ENCODE measurements at places on chromosomes 11 and 22. TPM values are rescaled to one million over a fixed set of nuclear protein-coding genes. Genes with fewer than 3 reads are reported as not detected.

MYBPC3 gene
- not detected for total RNA-seq

NRIP3 gene
- 6.8 TPM for total RNA-seq

ABCC8 gene
- not detected for total RNA-seq

GSTT4 gene
- 0.07 TPM for total RNA-seq

TLCD5 gene
- total RNA-seq, result 8.6 TPM

RIBC2 gene
- 0.46 TPM for total RNA-seq

TUBA8 gene
- 0.72 TPM for total RNA-seq

LRP4 gene
- total RNA-seq, result 8.1 TPM

SLC35F2 gene
- 5.4 TPM for total RNA-seq

TAF1D gene
- total RNA-seq, result 85.8 TPM

CREBZF gene
- 36.3 TPM for total RNA-seq

KCNQ1OT1 gene
- total RNA-seq, result 3.9 TPM

CHRDL2 gene
- total RNA-seq, result not detected

ACTN3 gene
- not detected for total RNA-seq

MS4A13 gene
- total RNA-seq, result not detected

C11orf42 gene
- not detected for total RNA-seq

OR51I1 gene
- not detected for total RNA-seq

OR52L1 gene
- not detected for total RNA-seq

COA4 gene
- 39.2 TPM for total RNA-seq

TTLL8 gene
- not detected for total RNA-seq

C22orf15 gene
- 1.4 TPM for total RNA-seq

OR5L2 gene
- total RNA-seq, result not detected

PLAAT4 gene
- 9.1 TPM for total RNA-seq

APLNR gene
- 0.39 TPM for total RNA-seq

OR4A16 gene
- not detected for total RNA-seq

UCP2 gene
- total RNA-seq, result 0.39 TPM

NPTXR gene
- 7.8 TPM for total RNA-seq

TNNI2 gene
- not detected for total RNA-seq

PRR5L gene
- total RNA-seq, result 32.3 TPM

ELFN2 gene
- total RNA-seq, result 0.10 TPM

MYEOV gene
- 1.2 TPM for total RNA-seq

HTR3B gene
- total RNA-seq, result not detected

RNF169 gene
- total RNA-seq, result 18.6 TPM

CLDN25 gene
- total RNA-seq, result not detected

HSPB2 gene
- 0.79 TPM for total RNA-seq

CALCA gene
- not detected for total RNA-seq

SUSD2 gene
- 46.2 TPM for total RNA-seq

CRYBA4 gene
- total RNA-seq, result not detected

CRACR2B gene
- total RNA-seq, result 0.78 TPM

SOX10 gene
- total RNA-seq, result not detected

BARX2 gene
- not detected for total RNA-seq

SAA1 gene
- not detected for total RNA-seq

FOLH1 gene
- total RNA-seq, result not detected

SAA4 gene
- total RNA-seq, result not detected

CHRM4 gene
- total RNA-seq, result 0.23 TPM

BCO2 gene
- 1.4 TPM for total RNA-seq

MS4A3 gene
- total RNA-seq, result not detected

OR2D2 gene
- total RNA-seq, result 0.13 TPM

OR51B5 gene
- 0.13 TPM for total RNA-seq

PLAAT3 gene
- 30.2 TPM for total RNA-seq

SLC22A9 gene
- not detected for total RNA-seq

MMP27 gene
- not detected for total RNA-seq

WNT11 gene
- total RNA-seq, result not detected

EHF gene
- 0.20 TPM for total RNA-seq

SPDYC gene
- not detected for total RNA-seq
